KG1 (cell line): ENCODE measurements at places on chromosomes 11 and 22.
A peak's percentile ranks its signal among the peaks of the same experiment; 100 is the strongest.

- DNase-seq, result no peak
These were observed 26.4 kb upstream of the ADORA2A start for GRCh38 chr22:24400726-24401596.

DNA sequence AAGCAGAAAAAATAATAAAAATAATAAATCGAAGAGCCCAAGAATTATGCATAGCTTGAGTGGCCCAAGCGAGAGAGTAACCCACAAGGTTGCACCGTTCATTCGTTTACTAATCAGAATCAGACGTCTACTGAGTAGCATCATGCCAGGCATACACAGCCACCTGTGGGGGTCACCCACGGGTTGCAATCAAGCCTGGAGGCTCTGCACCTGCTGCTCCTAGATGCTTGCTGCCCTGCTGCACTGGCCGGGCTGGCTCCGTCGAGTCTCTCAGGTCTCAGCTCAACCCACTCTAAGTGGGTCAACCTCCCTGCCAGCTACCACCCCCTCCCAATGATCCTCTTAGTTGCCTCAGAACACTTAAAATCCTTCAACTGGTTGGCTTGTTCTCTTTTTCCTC is 2.0 kb upstream of the TESMIN start:
- no peak for DNase-seq

DNA sequence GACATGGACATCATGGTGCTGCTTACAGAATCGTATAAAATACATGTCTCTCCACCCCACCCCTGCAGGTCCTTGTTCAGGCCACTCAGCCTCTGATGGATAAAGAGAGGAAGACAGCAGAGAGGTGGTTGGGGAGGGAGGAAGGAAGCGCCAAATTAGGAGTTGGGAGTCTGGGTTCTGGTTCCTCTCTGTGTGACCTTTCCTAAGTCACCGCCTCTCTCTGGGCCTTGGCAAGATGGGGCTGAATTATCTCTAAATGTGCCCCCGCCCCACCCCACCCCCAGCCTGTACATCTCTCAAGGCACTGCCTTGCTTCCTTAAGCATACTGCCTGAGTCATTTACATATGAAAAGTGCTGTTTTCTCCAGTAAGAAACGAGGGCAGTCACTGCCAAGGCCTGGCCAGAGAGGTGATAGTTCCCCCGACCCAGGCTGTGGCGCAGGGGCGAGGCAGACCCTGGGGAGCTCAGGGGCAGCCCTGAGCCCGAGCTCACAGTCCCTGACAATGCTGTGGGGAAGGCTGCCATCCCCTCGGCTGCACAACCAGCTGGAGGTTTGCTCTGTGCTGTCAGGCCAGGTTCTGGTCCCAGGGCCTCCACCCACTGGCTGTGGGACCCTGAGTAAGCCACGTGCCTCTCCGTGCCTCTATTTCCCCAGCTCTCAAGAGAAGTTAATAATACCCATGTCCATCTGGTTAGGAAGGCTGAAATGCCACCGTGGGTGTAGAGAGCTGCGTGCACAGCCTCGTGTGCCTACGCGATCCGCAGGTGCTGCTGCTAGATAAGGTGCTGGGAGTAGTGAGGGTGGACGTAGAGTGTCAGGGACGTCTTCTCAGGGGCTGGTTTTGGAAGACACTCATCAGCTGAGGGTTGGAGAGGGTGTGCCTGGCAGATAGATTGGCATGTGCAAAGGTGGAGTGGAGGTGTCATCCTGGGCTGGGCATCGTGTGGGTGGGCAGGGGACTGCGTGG is 55.3 kb downstream of the CACNA1I start:
- DNase-seq, result no peak

- no peak for DNase-seq
These were observed 138.6 kb downstream of the KIRREL3 start for GRCh38 chr11:126861796-126862459.

DNA sequence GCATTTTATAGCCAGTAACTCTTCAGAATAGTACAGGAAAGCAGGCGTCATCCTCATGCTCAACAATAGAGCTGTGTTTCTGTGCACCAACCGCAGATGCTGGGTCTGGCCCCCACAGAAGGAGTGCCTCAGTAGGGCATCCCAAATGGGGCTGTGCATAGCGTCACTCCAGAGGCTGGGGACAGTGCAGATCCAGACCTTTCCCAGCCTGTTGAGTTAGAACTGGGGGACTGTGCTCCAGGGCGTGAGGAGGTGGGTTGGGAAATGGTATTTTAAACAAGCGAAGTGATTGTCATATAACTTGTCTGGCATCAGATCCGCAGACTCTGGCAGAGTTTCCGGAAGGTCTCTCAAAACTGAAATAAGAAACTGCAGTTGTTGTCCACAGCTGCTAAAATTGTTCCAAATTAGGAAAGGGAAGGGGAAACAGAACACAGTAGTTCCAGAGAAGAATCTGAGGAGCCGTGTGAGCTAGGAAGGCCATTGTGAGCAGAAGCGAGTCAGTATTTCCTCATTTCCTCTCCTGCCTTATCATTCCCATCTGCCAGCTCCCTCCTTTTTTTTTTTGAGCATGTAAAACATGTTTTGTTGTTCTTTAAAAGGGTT is 52.2 kb downstream of the JAM3 start:
- no peak for DNase-seq

DNA sequence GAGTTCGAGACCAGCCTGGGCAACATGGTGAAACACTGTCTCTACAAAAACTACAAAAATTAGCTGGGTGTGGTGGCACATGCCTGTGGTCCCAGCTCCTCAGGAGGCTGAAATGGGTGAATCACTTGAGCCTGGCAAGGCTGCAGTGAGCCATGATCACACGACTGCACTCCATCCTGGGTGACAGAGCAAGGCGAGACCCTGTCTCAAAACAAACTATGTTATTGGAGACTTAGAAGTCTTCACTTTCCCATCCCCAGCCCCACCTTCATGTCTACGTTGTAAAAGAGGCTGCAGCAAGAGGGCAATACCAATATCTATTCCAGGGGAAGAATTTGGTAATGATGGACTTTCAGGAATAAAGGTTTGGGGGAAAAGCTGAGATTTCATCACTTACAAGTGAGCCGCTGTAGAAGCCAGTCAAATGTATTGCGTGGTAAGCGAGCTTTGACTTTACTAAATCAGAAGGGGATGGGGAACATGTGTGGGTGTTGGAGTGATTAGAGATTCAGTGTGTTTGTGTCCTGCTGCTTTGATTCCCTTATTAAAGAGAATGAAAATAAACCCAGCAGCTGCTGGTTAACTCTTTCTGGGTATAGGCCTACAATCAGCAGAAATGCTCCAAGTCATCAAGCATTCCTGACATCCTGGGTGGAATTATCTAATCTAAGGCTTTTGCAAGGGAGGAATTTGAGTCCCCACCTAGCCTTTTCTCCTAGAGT is 53.7 kb downstream of the UBASH3B start:
- DNase-seq, result no peak

- DNase-seq, result no peak
These were observed 24.9 kb downstream of the BMAL1 start for GRCh38 chr11:13302420-13302958.

DNA sequence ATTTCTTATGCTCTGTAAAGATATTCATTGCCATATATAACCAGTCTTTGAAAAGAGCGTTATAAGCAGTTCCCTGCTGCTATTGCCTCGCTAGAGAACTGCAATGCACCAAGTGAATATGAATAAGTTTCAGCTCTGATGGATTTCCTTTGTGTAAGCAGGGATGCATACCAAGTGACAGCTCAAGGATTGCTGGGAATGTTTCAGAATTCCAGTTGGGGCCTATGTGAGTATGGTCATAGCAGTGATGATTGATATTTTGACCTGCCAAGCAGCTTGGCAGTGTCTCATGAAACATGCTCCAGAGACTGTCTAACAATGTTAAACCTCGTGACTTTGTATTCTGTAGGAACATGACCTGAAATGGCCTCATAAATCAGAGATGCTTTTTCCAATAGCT is 312.6 kb downstream of the C11orf87 start:
- DNase-seq, result no peak

DNA sequence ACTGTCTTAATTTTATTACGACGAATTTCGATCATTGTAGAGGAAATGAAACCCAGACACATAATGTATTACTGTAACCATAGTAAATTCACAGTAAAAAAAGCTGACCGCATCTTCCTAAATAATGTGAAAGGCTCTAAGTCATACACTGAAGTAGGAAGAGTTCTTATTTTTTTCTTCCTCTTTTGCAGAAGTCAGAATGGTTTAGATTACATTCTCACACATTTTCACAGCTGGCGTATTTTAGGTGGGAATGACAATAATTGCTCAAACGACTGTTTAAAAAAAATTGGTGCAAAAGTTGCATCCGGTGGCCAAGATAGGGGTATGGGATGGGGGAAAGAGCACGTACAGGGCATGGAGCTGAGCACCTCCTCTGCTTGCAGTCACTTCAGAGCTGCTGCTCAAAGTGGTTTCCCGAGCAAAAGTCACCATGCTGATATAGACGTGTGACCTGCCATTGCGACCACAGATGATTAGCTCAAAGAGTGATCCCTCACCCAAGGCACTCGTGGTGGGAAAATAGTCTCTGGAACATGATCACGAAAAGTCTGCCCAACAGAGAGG is 35.3 kb downstream of the MMP13 start:
- peak; percentile 85 for DNase-seq

DNA sequence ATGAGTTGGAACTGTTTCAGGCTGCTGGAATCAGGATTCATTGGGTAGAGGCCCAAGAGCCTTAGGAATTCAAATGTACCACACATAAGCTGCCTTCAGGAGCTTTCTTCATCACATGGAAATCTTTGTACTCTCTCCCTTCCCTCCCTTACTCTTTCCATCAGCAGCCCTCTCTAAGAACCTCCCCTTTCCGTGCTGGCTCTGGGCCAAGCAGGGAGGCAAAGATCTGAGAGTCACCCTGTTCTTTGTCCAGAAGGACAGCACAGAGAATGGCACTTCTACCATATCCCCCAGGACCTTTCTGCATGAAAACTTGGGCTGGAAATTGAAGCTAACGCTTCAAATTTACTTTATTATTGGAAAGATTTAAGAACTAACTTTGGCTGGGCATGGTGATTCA is 20.7 kb upstream of the TPBGL start:
- no peak for DNase-seq

- DNase-seq, result no peak
These were observed 18.9 kb downstream of the IFT27 start for GRCh38 chr22:36756746-36757655.

GRCh38 chr11:89405629-89406028 is 85.5 kb downstream of the NOX4 start:
- DNase-seq, result no peak

- no peak for DNase-seq
These were observed 3.4 kb downstream of the TRPT1 start for GRCh38 chr11:64222651-64223000.

GRCh38 chr11:101555366-101555765 is 28.4 kb downstream of the TRPC6 start:
- no peak for DNase-seq

DNA sequence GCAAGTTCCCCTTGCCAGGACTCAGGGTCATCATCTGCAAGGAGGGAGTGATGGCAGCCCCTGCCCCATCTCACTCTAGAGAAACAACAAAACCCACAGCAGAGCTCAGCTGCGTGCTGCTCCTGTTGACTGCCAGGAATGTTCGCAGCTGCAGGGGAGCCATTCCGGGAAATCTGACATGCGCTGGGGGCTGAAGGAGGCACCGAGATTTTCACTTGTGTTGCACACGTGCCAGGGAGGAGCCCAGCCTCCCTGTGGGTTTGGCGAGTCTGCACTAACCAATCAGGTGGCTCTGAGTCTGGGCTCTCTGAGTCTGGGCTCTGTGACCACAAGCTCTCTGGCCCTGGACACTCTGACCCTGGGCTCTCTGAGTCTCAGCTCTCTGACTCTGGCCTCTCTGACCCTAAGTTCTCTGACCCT is 10.5 kb downstream of the FGF3 start:
- DNase-seq, result no peak

DNA sequence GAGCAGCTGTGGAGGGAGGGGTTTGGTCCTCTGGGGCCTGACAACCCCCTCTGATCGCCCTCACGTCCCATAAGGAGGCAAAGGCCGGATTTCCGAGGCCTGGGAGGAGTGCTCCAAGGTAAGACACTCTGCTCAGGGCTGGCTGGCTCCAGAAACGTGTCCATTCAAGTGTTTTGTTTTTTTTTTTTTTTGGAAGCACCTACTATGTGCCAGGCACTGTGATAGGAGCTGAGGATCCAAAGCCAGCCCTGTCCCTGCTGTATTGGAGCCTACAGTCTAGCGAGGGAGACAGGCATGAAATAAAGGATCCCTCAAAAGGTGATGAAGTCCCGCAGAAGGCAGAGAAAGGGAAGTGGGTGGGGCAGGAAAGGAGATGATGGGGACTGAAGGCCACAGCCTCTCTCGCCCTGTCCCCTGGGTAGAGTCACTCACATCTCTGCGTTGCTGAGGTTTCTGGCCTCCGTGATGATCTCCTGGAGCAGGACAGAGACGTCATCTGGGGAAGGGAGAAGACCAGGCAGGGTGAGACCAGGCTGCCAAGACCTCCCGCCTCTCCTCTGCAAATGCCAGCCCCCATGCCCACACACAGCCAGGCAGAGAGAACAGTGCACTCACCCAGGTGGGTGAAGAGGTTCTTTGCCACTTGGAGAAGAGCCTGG is 89.2 kb downstream of the PDE2A start:
- no peak for DNase-seq

DNA sequence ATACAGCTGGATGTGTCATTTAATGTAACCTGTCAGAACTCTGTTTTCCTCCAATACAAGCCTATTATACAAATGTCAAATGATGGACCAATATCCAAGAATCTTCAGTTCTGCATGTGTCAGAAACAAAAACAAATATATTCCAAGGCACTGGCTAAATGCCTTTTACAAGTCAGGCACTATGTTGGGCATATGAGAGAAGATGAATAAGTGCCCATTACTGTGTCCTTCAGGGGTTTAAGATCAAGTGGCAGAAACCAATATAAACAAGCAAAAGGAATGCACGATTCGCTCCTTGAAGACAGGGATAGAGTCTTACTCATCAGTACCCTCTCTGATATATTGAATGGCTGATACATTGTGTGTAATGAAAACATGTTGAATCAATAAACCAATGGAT is 254.4 kb downstream of the TTC28 start:
- DNase-seq, result no peak

GRCh38 chr11:116647305-116648080 is 125.3 kb downstream of the BUD13 start:
- no peak for DNase-seq

DNA sequence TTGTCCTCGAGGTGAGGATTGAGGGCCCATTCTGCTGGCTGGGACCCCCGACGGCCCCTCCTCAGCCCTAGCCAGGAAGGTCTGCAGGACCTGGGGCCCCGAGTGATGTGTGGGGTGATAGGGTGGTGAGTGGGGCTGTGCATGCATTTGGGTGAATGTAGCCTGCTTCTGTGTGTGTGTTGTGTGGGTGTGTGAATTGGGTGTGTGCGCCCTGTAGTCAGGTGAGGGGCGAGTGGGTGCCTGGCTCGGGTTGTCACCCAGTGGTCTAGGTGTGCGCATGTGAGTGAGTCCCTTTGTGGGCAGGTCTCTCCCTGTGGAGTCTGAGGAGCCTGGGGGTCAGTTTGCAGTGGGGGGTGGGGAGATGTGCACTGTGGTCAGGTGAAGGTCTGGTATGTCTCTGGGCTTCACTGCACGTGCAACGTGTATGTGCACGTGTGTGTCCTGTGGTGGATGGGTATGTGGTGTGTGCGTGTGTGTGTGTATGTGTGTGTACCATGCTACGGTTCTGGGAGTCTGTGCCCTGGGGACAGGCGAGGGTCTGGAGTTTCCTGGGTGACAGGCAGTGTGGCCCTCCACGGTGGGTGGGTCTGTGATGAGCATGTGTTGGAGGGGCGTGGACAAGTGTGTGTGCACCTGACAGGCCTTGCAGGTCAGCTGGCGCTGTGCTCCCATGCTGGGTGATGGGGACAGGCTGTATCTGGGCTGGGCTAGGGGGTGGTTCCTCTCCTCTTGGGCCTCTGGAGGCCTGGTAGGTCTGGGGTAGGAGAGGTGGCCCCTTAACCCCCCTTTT is 1.0 kb downstream of the TMEM151A start:
- DNase-seq, result no peak
